SK-N-DZ (cell line): ENCODE measurements at places on chromosomes 3 and 15.

GRCh38 chr15:67079361-67079760 lies 14.0 kb downstream of the SMAD3 start:
- DNase-seq, result no peak

DNA sequence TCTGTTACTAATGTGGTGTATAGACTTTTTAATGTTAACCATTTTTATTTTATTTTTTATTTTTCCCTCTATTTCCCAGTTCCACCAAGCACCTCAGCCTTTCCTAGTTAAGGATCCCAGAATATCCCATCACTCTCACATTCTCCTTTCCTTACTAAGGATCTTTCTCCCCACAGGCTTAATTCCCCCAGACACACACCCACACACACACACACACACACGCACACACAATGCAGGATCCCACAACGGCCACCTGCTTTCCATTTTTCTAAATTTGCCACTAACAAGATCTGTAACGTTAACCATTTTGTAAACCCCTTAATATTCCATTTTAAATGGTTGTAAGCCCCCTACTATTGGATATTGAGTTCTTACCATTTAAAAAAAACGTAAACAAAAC lies 404.1 kb downstream of the ZIC1 start:
- no peak for DNase-seq

GRCh38 chr15:35309886-35310285 lies 224.8 kb upstream of the NANOGP8 start:
- no peak for DNase-seq

DNA sequence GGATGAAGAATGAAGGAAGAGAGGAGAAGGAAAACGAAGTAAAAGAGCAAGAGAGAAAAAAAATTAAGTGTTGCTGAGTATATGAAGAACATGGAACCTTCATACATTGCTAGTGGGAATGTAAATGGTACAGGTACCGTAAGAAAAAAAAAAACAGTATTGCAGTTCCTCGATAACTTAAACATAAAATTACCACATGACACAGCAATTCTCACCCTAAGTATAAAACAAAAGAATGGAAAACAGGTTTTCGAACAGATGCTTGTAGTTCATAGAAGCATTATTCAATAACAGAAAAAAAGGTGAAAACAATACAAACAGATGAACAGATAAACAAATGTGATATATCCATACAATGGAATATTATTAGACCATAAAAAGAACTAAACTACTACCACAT lies 51.6 kb downstream of the SENP7 start:
- no peak for DNase-seq

GRCh38 chr3:32078085-32078634 lies 28.3 kb upstream of the GPD1L start:
- no peak for DNase-seq

DNA sequence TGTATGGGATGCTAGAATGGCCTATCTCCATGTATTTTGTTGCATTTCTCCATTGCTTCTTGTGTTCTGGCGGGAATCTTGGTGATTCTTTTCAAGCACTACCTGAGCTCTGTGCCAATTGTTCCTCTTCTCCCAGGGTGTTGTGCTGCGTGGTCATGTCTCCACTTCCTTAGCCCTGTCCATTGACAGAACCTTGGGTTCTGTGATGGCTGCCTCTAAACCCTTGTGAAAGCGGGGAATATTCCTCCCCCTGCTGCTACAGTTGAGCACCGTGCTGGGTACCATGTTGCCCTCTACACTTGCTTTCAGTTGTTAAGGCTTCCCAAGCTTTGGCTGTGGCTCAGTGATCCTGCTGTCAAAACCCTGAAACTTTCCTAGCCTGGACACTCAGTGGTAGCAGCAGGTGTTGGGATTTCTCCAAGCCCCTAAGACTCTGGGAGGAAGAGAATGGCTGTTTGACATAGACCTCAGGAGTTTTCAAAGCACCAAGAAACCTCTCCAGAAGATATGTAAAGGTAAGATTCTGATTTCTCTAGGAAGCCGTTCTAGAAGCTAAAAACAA lies 69.5 kb downstream of the MBNL1 start:
- DNase-seq, result no peak
